NCI-H524 treated with DMSO at 0.1 percent for 48 hours (cell line): ENCODE measurements at places on chromosomes 13 and 19.

DNA sequence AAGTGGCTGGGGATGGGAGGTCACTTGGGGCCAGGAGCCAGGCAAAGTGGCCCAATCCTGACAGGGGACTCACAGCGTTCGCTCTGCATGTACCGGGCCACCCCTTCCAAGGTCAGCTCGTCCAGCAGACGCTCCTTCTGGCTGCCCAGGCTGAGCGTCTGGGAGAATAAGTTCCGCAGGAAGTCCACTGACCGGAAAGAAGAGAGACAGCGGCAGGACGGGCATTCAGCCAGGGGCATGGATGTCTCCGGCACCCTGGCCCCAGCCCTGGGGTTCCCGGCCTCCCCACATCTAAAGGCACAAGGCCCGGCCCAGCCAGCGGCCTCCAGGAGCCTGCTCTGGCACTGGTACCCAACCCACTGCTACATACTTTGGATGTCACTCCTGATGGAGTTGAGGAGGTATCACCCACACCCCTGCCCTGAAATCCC, 6.1 kb downstream of the SIRT2 start:
- no peak for DNase-seq

- DNase-seq, result peak; percentile 90
These were observed 8.2 kb downstream of the EID2B start for GRCh38 chr19:39524495-39524894.

DNA sequence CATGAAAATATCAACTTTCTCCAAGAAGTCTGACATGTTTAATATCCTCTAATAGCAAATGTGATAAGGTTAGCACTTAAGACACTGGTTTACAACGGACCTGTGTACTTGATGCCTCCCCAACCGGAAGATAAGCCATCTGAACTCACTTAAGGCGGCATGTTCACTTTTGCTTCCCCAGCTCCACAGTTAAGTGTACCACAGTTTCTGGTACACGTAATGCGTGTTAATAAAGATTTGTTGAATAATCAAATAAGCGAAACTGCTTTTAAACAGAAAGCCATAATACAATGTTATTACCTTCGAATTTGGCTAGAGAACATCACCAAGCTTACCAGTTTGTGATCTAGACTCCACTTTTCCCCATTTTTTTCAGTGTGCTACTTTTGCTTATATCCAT, 1.4 kb upstream of the PAN3 start:
- no peak for DNase-seq

DNA sequence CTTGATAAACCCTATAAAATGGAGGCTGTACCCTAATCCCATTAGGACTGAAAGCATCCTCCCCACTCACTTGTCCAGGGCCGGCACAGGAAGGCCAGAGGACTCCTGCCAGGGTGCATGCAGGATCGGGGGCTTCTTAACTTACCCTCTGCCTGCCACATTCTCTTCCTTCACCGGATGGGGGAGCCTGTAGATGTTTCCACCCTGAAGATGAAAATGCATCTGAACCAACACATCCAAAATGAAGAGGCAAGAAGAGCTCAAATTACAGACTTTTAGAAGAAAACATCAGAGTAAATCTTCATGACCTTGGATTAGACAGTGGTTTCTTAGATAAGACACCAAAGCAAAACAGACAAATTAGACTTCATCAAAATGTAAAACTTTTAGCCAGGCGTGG, 25.9 kb upstream of the NAPA start:
- no peak for DNase-seq

DNA sequence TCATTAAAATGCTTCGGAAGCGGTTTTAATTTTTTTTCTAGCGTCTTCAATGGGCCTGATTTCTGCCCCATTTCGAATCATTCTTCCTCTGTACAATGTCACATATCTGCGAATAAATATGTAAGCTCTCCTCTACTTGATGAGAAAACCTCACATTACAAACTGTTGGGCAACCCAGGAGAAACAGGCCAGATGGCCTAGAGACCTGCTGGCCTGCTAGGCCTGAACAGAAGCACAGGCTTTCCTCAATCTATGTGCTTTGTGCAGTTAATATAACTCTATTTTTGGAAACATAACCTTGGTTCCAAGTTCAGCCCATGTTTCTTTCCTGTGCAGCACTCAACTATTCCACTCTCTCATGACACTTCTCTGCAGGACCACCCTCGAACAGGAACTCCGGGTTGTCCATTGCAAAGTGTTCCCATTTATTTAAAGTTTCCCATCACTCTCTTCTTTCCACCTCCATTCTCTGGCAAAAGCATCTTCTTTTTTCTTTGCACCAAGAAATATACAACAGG, 42.0 kb downstream of the DCLK1 start:
- DNase-seq, result no peak

DNA sequence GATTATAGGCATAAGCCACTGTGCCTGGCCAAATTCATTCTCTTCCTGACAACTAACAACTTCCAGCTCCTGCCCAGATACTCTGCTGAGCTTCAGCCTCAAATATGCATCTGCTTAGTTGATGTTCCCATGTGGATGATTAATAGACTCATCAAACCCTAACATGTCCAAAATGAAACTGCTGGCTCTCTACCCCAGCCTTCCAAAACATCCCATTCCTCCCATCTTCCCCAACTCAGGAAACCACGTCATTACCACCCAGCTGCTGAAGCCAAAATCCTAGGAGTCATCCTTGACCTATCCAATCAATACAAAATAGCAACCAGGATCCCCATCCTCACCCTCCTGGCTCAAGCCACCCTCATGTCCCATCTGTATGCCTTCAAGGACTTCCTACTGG, 20.9 kb downstream of the POU2F2 start:
- no peak for DNase-seq

GRCh38 chr13:21997726-21998125, 326.9 kb downstream of the FGF9 start:
- DNase-seq, result no peak

DNA sequence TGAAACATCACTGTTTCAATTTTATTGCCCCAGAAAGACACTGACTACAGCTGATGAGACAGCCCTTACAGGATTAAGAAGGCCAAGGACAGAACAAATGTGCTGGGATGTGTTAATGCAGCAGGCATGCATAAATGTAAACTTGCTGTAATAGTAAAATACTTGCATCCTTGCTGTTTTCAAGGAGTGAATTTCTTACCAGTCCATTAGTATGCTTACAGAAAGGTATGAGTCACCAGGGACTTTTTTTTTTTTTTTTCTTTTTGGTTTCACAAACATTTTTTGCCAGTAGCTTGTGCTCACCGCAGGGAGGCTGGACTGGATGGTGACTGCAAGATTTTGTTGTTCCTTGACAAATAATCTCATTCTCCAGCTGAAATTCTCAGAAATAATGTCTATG, 55.1 kb downstream of the GPR180 start:
- no peak for DNase-seq

DNA sequence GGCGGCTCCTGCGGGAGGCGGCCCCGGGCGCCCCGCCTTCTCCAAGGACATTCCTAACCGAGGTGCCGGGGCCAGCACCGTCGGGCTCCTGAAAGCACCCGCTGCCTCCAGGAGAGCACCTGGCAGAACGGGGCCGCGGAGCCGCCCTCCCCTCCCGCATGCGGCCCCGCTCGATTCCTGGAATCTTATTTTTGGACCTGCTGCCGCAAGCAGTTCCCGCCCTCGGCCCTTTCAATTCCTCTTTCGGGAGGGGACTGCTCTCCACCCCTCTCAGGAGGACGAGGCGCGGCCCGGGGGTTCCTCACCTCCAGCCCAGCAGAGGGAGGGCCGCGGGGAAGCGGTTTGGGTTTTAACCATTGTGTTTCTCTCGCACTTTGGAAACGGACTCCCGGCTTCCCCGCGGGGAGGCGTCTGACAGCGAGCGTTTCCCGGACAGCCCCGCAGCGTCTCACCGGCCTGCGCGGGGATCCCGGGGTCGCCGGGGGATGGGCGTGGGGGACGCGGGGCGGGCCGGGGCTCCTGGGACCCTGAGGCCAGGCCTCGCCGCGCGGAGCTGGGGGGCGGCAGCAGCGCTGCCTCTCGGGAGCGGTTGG, 849 bp downstream of the GAS6 start:
- DNase-seq, result no peak
